ENCODE measurements at places on chromosomes 13 and 19.

DNA sequence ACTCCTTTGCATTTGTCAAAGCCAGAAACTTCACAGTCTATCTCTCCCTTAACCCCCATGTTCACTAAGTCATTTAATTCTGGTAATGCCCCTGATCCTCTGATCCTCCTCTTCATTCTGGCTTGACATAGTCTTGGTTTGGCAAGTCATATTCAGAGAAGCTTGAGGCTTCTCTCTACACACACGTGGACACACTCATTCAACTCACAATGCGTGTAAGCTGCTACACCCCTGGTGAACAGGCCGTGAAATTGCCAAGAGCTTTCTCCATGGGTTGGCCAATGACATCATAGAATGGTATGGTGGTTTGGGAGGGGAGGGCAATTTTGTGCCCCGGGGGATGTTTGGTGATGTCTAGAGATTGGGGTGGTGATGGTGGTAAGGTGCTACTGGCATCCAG is 47.9 kb upstream of the FLT1 start:
- no peak for DNase-seq

GRCh38 chr13:59690857-59691500 is 472.7 kb downstream of the DIAPH3 start:
- DNase-seq: no peak

DNA sequence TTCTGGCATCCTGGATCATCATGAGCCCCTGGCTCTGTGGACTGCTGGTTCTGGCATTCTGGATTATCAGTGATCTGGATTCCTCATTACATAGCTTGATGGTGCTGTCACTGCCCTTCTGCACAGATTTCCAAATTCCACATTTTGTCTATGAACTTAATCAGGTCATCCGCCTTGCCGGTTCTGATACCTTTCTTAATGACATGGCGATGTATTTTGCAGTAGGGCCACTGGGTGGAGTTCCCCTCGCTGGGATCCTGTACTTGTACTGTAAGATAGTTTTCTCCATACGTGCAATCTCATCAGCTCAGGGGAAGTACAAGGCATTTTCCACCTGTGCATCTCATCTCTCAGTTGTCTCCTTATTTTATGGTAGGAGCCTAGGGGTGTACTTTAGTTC is 24.4 kb upstream of the OR7C2 start:
- no peak for DNase-seq

DNA sequence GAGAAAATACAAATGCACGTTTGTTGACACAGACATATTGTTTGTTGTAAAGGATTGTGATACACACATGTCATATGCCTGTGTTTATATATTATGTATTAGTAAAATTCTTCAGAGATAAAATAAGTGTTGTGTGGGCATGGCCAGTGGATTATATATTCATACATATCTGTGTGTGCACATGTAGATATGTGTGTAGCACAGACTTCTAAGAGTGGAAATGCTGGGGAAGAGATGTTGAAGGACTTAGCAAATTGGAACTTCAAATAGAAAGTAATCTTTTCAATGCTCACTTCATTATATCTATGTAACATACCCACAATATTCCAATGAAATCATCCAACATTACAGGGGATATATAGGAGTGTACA is 413.2 kb downstream of the LMO7 start:
- DNase-seq: no peak

DNA sequence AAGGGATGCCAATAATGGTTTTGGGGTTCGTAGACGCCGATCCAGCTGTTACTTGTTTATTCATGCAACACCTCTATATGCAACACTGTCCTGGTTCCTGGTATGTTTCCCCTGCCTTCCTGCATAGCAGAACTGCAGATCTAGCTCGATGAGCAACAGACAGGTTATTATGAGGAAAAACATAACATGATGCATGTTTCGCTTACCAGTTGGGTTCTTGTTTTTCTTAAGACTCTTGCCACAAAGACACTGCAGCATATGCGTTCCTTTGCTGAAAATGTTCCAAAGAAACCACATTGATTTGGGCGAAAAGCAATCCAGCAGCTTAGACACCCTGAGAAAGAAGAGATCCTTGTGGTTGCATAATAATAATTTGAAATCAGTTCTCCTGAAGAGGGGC is 583 bp downstream of the FGF14 start:
- DNase-seq: no peak

GRCh38 chr19:42323473-42323851 is 2.0 kb upstream of the MEGF8 start:
- no peak for DNase-seq

GRCh38 chr13:99998261-99998660 is 16.7 kb downstream of the ZIC2 start:
- no peak for DNase-seq

DNA sequence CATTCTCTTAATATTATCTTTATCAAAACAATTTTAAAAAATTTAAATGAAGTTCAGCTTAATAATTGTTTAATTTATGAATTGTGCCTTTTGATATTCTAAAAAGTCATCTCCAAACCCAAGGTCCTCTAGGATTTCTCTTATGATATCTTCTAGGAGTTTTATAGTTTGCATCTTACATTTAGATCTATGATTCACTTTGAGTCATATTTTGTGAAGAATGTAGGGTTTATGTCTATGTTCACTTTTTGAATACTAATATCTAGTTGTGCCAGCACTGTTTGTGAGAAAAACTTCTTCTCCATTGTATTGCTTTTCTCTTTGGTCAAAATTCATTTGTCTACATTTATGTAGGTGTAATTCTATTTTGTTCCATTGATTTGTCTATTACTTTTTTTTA is 1068.4 kb upstream of the SPRY2 start:
- no peak for DNase-seq

GRCh38 chr13:34748596-34748995 is 193.5 kb upstream of the NBEA start:
- DNase-seq: no peak

GRCh38 chr13:77492982-77493381 is 42.5 kb upstream of the SCEL start:
- DNase-seq: no peak

GRCh38 chr13:89686171-89686570 is 1661.3 kb upstream of the MIR17HG start:
- no peak for DNase-seq

GRCh38 chr19:3025549-3025886 is 3.6 kb downstream of the TLE2 start:
- DNase-seq: no peak

- no peak for DNase-seq
Observed at GRCh38 chr13:30819136-30819888, 84.0 kb downstream of the ALOX5AP start.

GRCh38 chr19:10085641-10086590 is at the start of gene SHFL:
Gene SHFL (plus strand): TSS chr19:10086317. CDS start chr19:10086428, 111 bp downstream.
- DNase-seq: peak; percentile 93

- DNase-seq: no peak
Observed at GRCh38 chr19:12464769-12465168, 19.8 kb downstream of the ZNF709 start.

- DNase-seq: no peak
Observed at GRCh38 chr13:97495678-97496077, 61.7 kb downstream of the RAP2A start.

DNA sequence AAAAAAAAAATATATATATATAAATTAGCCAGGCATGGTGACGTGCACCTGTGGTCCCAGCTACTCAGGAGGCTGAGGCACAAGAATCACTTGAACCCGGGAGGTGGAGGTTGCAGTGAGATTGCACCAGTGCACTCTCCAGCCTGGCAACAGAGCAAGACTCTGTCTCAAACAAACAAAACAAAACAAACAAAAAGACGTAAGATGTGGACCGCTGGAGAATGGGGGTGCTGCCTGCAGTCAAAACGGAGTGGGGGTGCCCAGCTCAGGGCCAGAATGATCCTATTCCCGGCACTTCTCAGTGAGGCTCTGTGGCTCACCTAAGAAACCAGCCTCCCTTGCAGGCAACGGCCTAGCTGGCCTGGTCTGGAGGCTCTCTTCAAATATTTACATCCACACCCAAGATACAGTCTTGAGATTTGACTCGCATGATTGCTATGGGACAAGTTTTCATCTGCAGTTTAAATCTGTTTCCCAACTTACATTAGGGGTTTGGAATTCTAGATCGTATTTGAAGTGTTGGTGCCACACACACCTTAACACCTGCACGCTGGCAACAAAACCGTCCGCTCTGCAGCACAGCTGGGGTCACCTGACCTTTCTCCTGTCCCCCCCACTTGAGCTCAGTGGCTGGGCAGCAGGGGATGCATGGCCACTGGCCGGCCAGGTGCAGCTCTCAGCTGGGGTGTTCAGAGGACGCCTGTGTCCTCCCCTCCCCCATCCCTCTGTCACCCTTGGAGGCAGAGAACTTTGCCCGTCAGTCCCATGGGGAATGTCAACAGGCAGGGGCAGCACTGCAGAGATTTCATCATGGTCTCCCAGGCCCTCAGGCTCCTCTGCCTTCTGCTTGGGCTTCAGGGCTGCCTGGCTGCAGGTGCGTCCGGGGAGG is at the start of gene F7:
F7 (plus strand) TSS at position 760 of the 889 bp plus-strand sequence; CDS start at position 811, 51 bp downstream.
- DNase-seq: peak; percentile 39

- DNase-seq: peak; percentile 60
Observed at GRCh38 chr19:13022111-13022858, 27.0 kb downstream of the NFIX start.

GRCh38 chr19:34639491-34640085 is 37.4 kb downstream of the SCGB2B2 start:
- DNase-seq: peak; percentile 50

GRCh38 chr13:100984085-100984705 is 309.6 kb upstream of the TMTC4 start:
- DNase-seq: no peak

DNA sequence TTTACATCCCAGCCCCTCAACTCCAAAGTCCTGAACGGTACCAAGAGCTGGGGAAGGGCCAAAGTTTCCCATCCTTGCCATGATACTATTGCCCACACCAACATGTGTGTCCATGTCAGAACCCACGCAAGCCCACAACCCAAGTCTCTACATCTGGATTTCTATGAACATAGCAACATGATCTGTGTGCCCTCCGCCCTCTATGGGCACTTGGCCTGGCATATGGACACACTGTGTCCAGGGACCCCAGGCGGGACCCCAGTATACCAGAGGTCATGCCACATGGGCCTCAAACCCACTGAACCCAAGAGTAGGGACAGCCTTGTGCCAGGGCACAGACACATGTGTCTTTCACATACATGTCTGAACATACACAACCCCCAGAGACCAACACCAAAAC is 2.0 kb downstream of the LRFN1 start:
- no peak for DNase-seq

DNA sequence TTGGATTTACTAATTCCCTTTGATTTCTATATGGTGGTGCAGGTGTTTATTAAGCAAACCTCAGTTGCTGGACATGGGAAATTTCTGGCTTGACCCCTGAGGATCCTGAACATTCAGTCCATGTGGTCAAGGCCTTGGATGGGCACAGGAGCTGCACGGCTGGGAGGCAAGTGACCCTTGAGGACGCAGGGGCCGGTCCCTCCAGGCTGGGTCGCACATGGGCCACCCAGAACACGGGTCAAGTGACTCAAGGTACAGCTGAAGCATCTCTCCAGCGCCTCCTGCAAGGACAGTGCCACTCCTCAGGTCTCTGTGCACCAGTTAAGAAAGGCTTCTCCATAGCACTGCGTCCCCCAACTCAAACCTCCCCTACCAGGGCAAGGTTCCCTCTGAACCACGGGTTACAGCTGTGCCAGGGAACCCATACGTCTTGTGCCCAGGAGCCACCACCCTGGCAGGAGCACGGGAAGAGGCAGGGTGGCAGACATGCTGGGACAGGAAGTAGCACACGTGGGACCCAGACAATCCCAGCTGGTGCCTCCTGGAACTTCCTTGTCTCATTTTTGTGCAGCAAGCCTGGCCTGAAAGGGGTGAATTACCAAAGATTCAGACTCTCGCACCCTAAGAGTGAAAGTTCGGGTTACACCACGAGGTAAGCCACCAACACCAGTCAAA is 93.1 kb downstream of the SPACA7 start:
- DNase-seq: no peak

GRCh38 chr13:20847296-20847695 is 55.2 kb downstream of the XPO4 start:
- no peak for DNase-seq

DNA sequence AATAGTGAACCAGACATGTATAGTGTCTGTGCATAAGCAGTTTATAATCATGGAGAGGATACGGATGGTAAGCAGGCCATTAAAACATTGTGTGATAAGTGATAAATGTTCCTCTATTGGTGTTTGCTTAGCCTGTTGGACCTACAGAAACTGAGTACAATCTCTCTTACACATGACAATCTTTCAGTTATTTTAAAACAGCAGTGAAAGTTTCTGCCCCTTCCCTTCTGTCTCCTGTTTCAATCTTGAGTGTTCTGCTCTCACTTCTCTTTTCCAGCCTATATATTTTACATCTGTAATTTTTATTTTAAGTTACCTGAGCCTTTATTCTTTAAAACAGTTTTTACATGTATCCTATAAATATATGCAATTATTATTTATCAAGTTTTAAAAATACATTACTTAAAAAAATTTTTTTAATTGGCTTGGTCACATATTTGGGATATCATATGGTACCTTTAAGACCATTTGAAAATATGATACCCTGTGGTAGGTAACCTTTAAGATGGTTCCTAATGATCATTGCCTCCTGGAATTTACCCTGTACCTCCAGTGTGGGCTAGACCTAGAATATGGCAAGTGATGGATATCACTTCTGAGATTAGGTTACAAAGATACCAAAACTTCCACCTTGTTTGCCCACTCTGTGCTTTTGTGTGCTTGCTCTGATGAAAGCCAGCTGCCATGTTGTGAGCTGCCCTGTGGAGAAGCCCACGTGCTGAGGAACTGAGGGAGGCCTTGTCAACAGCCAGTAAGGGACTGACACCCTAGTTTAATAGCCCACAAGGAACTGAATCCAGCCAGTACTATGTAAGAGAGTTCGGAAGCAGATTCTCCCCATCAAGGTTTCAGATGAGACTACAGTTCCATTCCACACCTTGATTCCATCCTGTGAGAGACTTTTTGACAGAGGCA is 99.3 kb downstream of the DHRS12 start:
- DNase-seq: no peak

- DNase-seq: no peak
Observed at GRCh38 chr19:5255602-5256231, 84.9 kb downstream of the PTPRS start.

DNA sequence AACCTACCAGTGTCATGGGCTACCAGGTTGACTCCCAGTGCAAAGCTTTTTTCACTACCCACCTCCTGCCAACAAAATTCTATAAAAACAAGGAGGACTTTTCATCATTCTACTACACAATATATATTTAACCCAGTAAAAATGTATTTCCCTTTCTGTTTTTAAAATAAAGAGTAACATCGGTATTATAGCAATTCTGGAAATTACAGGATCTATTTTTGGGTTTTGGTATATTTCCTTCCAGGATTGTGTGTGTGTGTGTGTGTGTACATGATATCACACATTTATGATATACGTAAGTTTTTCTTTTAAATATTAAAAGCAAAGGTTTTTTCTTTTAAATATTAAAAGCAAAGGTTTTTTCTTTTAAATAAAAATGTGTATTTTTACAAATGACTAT is 6.0 kb upstream of the UBL3 start:
- DNase-seq: no peak

Data from AG20443 (cell line).